Nucleus accumbens (tissue), 56 donors: ENCODE measurements at places on chromosomes 16 and 17.
A peak's percentile ranks its signal among the peaks of the same experiment; 100 is the strongest.

DNA sequence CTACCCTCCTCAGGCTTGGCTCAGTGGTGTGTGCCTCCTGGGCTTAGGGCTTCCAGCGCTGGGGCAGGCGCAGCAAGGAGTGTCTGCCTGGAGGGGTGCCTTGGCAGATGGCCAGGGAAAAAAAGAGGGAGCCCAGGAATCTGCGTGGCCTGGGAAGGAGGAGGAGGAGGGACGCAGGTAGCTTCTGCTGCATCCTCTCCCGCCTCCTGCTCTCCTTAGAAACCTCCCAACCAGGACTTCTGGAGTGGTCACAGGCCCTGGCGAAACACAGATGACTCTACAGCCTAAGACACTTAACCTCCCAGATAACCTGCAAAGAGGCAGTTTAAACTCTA, 7.3 kb upstream of the BCAR1 start:
- DNase-seq = no peak

- no peak for DNase-seq
These were observed 48.4 kb downstream of the CENPV start for GRCh38 chr17:16304830-16305229.

- no peak for DNase-seq
These were observed 14.6 kb upstream of the CD79B start for GRCh38 chr17:63946440-63947363.

DNA sequence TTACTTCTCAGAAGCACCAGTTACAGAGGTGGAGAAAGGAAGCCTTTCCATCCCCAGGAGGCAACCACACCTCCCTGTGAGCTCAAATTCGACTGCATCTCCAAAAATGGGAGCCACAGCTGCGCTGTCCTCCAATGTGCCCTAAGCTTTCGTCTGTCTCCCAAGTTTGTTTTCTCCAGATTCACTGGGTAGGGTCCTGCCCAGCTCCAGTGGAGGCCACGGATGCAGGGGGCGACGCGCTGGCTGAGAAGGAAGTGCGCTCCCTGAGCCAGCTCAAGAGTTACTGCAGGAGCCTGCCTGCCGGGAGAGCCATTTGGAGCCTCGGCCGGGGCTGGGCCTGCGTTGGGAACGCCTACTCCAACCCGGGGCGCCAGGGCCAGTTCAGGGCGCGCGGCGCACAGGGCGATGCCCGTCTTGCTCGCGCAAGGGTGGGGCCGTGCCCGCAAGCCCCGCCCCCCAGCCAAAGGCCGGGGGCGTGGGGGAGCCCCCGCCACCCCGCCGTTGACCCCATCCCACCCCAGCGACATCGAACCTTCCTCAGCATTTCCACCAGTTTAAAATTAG, 19.5 kb downstream of the SIAH1 start:
- peak; percentile 60 for DNase-seq

GRCh38 chr17:79776376-79777119, 1.4 kb upstream of the CBX2 start:
- no peak for DNase-seq

DNA sequence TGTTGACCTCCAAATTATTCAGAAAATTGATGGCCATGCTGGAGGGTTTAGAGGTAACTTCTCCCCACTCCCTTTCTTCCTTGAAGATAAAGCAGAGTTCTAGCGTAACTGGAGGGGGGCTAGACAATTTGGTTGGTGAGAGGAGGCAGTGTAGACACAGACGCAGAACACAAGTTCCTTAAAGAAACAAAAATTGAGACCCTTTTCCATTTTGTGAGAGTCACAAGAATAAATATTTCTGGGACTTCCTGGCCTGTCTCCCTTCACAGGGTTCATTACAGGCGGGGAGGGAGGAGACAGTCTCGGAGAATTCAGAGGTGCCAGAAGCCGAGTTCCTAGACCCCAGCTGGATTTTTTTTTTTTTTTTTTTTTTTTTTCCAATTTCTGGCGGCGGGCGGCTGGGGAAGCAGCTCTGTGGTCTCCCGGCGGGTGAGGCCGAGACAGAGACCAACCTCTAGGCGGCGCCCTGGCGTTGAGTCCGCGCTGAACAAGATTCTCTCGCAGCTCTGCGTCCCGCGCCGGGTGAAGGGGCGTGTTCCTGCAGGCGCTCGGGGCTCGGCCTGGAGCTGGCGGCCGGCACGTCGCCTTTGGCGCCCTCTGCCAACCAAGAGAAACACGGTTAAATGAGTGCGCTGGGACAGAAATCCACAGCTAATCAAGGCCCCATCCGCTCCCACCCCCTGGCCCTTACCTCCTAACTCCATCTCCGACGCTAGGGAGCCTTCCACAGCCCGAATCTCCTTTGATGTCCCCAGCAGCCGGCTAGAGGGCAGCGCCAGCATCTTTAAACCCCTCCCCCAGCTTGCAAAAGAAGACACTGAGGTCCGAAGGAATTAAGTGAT, 10.2 kb upstream of the HOXB9 start:
- no peak for DNase-seq

GRCh38 chr17:74870512-74870911, 2.3 kb downstream of the FDXR start:
- DNase-seq = no peak

DNA sequence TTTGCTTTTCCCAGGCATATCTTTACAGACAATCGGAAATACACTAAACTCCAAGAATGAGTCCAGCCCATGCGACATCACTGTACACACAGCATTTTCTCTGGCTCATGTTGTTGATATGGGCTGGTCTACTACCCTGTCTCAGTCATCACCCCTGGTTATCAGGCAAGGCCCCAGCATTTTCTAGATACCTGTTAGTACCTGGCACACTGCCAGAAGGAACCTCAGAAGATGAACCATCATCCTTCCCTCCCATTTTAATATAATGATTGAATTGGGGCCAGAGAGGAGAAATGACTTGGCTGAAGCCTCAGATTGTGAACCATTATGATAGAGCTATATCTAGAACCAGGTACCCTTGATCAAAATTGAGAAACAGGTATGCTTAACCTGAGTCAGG, 406.2 kb downstream of the CDH11 start:
- no peak for DNase-seq
